ENCODE measurements at places on chromosomes 3 and 15.

GRCh38 chr3:136122006-136122405, 74.1 kb downstream of the MSL2 start:
- no peak for ATAC-seq

DNA sequence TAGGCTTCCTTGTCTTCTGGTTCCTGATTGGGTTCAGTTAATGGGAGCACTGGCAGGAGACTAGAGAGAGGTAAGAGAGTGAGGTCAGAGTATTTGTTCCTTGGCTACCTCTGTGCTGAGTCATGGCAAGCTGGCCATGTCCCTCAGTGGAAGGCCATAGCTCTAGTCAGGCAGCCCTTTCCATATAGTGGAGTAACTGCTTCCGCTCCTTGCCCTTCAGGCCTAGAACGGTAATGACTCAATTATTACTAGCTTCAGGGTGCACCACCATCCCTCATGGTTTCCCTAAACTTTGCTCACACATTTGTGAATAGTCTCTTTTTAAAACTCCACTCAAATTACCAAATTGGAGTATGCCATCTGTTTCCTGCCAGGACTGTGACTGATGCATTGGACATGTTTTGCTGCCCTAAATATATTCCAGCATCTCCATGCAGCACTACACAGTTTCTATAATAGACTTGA, 10.5 kb upstream of the ANO10 start:
- ATAC-seq, result no peak

- no peak for ATAC-seq
These were observed 534.6 kb upstream of the ROBO2 start for GRCh38 chr3:76505202-76505845.

- no peak for ATAC-seq
These were observed 1.4 kb downstream of the STRIT1 start for GRCh38 chr3:155292133-155292532.

- no peak for ATAC-seq
These were observed 20.4 kb downstream of the COLQ start for GRCh38 chr3:15501126-15501525.

DNA sequence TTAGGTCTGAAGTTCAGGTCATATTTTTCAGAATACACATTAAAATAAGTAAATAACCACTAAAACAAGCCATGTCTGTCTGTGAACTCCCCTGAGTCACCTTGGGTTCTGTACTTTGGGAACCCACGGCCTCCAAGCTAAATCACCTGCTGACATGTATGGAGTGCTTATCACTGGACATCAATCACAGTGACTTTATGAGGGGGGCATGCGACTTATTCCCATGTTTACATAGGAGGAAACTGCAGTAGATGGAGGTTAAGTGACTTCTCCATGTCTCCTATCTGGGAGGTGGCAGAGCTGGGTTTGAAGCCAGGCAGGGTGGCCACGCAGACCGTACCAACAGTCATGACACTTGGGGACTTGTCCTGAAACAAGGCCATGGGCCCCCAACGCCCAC, 8.1 kb downstream of the ITIH4 start:
- no peak for ATAC-seq

GRCh38 chr15:101480613-101481380, 8.7 kb downstream of the PCSK6 start:
- no peak for ATAC-seq

DNA sequence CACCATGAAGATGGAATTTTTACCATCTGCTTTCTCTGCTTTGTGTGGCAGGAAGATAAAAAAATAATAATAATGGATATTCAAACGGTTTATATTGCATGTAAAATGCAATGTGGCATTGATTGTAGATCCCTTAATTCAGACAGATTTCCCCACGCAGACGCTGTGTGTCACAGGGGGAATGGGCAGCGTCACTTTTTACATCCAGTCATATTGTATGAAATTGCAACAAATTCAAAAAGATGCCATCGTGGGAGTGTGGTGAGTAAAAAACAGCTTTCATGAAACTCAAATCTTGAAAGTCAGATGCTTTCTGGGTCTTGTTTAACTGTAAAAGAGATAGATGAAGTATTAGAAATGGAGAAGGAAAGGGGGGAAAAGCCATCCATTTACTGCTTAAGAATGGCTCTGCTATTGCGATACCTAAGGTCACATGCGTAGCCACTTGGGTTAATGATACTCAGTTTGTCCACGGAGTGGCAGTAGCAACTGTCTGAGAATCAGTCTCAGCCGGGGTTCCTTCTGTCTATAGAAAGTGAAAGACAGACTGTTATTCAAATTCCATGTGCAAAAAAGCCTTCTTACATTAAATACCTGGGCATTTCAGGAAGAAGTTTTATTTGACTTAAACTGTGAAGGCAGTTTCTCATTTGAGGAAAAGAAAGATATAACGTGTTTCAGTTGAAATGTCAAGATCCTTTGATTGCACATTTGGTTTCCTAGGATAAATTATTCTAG, 28.5 kb downstream of the BTD start:
- peak; percentile 94 for ATAC-seq

GRCh38 chr3:194102436-194102835, 33.5 kb upstream of the HES1 start:
- ATAC-seq, result no peak

DNA sequence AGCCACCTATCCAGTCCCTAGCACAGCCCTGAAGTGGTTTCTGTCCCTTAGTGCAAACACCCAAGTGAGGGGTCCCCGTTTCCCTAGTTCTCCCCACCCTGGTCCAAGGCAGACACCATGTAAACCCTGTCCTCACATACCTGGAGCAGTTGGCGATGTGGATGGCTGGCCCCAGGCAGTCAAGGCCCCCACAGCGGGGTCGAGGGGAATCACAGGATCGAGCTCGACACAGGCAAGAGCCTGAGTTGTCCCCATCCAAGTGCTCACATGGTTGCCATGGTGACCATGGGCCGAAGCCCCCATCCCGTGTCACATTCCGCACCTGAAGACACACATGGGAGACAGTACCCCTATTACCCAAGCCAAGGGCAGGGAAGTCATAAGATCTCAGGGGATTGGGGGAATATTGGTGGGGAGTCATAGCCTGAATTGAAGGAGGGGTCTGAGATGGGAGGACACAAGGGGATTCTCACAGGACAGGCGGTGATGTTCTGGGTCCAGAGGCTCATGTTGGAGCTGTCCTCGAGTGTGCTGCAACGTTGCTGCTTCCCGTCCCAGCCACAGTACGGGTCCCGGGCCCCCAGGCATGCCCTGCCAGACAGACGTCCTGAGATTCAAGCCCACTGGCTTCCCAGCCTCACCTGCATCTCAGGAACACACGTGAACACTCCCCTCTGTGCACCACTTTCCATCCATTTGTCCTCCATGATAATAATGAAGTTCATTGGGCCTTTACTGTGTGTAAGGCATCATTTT, 112.1 kb downstream of the SEMA5B start:
- no peak for ATAC-seq

DNA sequence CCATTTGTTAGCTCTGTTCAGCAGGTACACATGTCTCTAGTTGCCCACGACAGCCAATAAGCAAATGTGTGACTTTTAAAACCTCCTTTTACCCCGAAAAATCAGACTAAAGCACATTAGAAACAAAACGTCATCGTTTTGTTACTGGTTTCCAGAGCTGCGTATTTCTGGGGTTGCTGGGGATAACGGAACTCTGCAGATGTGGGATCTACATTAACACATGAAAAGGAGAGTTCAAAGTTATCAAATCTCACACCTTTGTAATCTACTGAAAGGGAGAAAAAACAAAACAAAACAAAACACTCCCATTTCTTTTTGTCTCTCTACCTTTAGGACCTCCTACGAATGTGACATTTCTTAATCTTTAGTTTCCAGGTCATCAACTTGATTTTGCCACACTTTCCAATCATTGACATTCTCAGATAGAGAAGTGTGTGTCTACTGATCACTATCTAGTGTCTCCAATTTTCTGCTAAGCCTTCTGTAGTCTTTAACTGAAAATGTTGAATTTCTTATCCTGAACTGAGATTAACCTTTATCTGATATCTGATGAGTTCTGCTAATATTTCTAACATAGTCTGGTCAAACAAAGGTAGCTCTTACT, 93.0 kb upstream of the TSPAN3 start:
- no peak for ATAC-seq

GRCh38 chr3:170976190-170976519, 50.4 kb downstream of the SLC2A2 start:
- no peak for ATAC-seq

GRCh38 chr15:36709653-36710052, 130.2 kb downstream of the CDIN1 start:
- ATAC-seq, result no peak

- ATAC-seq, result no peak
These were observed 443.3 kb upstream of the ATP11B start for GRCh38 chr3:182349951-182350517.

GRCh38 chr3:130392266-130392665, 46.8 kb downstream of the COL6A5 start:
- ATAC-seq, result no peak

DNA sequence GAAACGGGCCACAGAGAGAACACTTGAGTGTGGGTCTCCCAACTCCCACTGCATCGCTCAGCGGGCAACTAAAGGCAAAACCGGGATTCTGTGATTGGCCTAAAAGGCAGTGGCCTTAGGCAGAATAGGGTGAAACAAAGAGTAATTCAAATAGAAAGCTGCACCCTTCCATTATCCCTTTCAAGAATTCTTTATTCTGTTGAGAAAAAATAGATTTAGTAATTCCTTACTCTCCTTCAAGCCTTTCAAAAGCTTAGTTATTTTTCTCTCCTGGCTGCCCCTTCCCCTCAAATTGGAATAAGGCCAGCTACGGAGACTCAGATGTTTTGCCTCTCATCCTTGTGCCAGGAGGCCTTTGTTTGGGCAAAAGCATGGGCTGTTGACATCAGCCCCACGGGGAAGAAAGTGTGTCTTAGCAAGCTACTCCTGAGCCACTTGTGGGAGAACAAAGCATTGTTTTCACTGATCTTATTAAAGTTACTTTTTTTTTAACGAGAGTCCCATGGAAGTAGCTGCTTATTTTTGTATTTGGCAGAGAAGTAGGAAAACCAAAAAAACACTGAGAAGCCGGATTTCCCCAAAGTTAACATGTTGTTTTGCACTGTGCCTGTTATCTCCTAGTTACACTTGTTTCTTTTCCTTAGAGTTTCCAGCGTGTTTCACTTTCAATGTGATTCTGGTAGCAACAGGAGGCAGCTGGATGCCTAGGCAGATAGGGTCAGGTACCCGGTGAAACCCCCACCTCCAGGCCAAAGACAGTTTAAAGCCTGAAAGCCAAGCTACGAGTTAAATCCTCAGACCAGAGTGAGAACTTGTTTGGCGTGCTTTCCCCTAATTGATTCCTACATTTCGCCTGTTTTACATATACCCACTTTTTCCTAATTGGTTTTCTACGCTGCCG, 2.2 kb downstream of the ST6GAL1 start:
- no peak for ATAC-seq

GRCh38 chr3:188370081-188370830, 216.3 kb downstream of the LPP start:
- ATAC-seq, result peak; percentile 97

DNA sequence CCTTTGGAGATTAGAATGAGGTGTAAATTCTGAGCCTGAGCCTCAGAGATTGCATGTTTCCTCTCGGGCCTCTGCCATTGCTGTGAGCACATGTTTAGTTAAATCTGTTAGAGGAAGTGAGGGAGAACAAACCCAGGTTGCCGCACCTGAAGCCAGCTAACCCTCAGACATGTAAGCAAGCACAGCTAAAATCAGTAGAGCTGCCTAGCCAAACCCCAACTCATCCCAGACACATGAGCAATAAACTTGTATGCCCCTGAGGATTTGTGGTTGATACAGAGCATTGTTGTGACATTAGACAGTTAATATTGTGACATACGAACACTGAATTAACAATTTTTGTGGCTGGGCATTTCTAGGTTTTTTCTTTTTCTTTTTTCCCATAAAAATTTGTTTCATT, 41.9 kb downstream of the NMD3 start:
- no peak for ATAC-seq

- ATAC-seq, result no peak
These were observed 34.4 kb upstream of the GLCE start for GRCh38 chr15:69126054-69126469.

- no peak for ATAC-seq
These were observed 23.1 kb upstream of the TRIM71 start for GRCh38 chr3:32794487-32795308.

DNA sequence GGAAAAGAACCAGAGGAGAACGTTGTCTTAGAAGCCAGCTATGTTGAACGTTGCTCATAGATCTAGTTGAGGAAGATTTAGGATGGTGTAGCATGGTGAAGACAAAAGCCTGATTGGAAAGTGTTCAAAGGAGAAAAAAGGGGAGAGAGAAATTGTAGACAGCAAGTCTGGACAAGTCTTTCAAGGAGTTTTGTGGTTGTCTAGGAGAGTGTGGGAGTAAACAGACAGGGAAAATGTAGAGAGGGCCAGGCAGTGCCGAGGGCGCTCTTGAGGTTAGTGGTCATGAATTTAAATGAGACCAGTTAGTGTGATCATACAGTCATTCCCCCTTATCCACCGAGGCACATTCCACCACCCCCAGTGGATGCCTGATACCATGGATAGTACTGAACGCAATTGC, 167.5 kb upstream of the IL12A start:
- no peak for ATAC-seq

GRCh38 chr3:174858353-174858752, 781 bp upstream of the NAALADL2 start:
- ATAC-seq, result no peak

GRCh38 chr3:134466331-134466730, 19.5 kb downstream of the ANAPC13 start:
- ATAC-seq, result no peak

DNA sequence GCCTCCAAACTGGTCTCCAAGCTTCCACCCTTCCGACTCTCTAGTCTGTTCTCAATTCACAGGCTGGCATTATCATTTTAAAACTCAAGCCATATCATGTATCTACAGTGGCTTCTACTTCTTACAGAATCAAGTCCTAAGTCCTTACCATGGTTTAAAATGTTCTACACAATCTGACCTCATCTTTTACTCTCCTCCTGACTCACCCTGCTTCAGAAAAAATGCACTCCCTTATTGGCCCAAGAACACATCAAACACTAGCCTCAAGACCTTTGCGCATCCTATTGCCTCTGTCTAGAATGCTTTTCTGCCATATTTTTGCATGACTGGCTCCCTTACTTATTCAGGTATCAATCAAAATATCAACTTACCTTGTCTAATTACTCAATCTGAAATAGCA, 11.0 kb downstream of the MRPL3 start:
- no peak for ATAC-seq

DNA sequence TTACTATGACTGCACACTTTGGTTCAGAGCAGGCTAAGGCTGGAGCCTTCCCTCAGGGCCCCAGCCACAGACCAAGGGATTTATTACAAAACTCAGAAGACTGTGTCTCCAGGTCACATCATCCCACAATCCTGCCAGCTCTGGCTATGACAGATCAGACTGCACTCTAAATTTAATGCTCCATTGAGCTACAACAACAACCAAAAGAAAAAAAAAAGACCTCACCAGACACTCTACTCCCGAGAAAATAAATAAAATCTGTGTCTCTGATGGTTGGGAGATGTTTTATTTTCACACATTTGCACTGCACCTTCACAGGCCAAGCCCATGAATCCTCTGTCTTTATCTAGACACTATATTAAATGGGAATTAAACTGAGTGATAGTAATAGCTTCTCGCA, 50.8 kb upstream of the CTNNB1 start:
- no peak for ATAC-seq
